CD4-positive, alpha-beta T cell treated with Interleukin-6 at 100 ng/mL for 8 hours (primary cell): ENCODE measurements at places on chromosomes 5 and 9.
A peak's percentile ranks its signal among the peaks of the same experiment; 100 is the strongest.

- DNase-seq: no peak
Measured at GRCh38 chr5:61394078-61394704, 62.1 kb downstream of the ZSWIM6 start.

DNA sequence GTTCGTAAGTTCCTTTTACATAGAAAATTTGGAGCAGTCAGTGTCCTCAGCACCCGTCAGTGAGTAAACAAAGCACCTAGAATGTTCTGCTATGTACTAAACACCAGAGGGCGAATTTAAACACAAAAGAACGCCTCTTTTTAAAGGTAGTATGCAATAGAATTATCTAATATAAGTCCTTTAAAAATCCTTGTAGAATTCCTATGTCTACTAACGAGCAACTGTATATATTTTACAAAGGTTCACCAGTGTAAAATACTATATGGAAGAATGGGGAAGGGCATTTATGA, 499 bp upstream of the TMEM232 start:
- no peak for DNase-seq

DNA sequence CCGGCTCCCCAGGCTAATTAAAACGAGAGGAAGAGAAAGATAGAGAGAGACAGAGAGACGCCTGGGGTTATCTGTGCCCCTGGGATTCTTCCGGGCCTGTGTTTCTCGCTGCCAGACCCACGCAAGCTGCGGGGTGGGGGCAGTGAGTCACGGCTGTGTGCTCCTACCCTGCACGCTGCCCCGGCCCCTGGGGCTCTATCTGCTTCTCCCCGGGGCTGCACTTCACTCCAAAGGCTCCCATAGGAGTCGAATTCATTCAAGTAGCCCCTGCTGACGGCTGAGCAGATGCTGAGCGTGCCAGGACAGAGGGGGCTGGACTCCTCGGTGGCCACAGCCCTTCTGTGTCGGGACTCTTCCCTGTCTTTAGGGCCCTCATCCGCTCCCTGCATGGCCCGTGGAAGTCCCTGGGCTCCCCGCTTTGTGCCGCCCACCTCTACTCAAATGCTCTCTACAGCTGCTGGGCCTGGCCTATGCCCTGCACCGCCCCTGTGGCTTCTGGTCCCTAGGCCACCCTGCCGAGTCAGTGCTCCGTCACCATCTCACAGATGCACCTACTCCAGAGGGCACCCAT, 22.8 kb downstream of the SARDH start:
- DNase-seq: no peak

GRCh38 chr5:9042241-9042640, 503.6 kb downstream of the SEMA5A start:
- DNase-seq: no peak

GRCh38 chr9:113581865-113582697, 118.6 kb downstream of the RGS3 start:
- DNase-seq: peak; percentile 87

DNA sequence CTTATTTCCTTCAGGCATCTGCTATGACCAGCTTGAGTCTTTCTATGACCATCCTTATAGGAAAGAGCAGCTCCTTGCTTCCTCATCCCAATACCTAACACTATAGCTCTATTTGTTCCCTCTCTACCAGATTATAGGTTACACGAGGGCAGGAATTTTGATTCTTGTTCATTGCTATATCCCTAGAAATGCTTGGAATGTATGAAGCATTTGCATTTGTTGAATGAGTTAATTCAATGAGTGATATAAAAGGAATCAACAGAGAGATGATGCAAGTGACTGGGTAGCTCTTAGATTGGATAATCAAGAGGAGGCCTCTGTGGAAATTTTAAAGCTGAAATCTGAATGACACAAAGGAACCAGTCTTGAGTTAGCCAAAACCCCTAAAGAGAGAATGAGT, 13.9 kb downstream of the ZCCHC9 start:
- DNase-seq: no peak

GRCh38 chr5:134968055-134968454, 348 bp downstream of the CATSPER3 start:
- DNase-seq: no peak

DNA sequence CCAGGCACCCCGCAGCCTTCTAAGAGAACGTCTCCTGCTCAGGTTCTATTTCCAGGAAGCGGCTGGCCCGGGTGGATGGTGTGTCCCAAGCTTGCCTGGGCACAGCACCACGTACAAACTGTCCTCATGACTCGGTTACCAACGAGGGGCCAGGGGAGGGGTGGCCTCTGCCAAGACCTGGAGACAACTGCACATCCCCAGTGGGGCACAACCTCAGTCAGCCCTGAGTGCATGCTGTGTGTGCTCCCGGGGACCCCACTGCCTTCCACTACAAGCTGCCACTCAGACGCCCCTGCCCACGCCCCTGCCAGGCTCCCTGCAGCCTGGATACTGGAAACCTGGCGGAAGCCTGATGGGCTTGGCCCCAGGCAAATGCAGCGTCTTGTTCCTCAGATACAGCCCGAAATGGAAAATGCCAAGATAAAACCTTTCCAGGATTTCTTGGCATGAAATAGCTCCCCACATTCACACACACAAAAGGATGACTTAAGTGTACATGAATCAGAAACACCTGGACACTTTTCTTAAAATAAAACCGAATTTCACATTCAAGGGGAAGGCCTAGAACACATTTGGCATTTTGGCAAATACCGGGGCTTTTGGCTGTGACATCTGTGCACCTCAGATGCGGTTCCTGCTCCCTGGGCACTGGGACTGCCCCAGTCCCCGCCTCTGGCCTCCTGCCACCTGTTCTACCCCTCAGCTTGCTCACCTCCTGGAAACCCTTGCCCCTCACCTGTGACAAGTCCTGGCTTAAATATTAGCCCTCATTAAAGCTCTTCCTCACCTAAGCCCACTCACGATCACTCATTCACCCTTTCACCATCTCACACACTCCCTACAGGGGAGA, 62.5 kb downstream of the COL23A1 start:
- no peak for DNase-seq

DNA sequence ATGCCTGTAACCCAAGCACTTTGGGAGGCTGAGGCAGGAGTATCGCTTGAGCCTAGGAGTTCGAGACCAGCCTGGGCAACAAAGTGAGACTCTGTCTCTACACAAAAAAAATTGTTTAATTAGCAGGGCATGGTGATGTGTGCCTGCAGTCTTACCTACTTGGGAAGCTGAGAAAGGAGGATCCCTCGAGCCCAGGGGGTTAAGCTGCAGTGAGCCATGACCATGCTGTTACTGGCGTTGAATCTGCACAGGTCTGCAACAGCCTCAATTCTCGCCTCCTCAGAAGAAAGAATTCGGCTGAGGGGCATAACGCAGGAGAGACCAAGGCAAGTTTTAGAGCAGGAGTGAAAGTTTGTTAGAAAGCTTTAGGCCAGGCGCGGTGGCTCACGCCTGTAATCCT, 18.0 kb downstream of the CCT5 start:
- DNase-seq: no peak

GRCh38 chr9:36499174-36499890, 73.4 kb upstream of the MELK start:
- no peak for DNase-seq

- no peak for DNase-seq
Measured at GRCh38 chr5:5089895-5090649, 50.1 kb upstream of the ADAMTS16 start.
